CD4-positive, CD25-positive, alpha-beta regulatory T cell (primary cell): ENCODE measurements at places on chromosomes 2 and 18. TPM values are rescaled to one million over a fixed set of nuclear protein-coding genes. Genes with fewer than 3 reads are reported as not detected.

TSPYL6 gene
- polyA plus RNA-seq: not detected

SNORC gene
- polyA plus RNA-seq: not detected

DNA sequence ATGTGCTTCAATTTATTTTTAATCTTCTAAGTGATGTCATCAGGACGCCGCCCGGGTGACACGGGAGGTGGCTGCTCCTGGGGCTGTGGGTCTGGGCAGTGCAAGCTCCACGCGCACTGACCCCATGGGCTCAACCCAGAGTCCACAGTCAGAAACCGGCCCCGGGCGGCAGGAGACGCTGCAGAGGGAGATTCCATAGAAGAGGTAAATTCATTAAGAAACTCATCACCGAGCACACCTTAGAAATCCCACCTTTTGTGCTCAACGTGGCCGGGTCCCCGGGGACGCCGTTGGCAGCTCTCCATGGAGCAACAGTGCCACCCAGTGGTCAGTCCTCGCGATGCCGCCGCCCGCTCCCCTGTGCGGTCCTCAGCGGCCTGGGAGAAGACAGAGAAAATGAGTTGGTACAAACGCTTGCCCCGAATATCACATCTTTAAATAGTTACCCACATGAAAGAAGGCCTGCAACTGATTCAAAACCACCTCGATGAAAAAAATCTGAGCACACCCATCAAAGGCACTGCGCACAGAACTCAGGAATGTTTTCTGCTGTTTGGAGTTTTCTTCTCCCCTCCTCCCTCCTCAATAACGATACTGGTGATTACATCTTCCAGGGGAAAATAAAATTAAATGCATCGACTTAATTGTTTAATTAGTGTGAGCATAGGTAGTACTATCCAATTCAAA is 92.6 kb downstream of the CMPK2 start:
- DNase-seq: peak; percentile 38

- no peak for DNase-seq
These were observed 480.2 kb downstream of the TMX3 start for GRCh38 chr18:68234676-68235075.

DNA sequence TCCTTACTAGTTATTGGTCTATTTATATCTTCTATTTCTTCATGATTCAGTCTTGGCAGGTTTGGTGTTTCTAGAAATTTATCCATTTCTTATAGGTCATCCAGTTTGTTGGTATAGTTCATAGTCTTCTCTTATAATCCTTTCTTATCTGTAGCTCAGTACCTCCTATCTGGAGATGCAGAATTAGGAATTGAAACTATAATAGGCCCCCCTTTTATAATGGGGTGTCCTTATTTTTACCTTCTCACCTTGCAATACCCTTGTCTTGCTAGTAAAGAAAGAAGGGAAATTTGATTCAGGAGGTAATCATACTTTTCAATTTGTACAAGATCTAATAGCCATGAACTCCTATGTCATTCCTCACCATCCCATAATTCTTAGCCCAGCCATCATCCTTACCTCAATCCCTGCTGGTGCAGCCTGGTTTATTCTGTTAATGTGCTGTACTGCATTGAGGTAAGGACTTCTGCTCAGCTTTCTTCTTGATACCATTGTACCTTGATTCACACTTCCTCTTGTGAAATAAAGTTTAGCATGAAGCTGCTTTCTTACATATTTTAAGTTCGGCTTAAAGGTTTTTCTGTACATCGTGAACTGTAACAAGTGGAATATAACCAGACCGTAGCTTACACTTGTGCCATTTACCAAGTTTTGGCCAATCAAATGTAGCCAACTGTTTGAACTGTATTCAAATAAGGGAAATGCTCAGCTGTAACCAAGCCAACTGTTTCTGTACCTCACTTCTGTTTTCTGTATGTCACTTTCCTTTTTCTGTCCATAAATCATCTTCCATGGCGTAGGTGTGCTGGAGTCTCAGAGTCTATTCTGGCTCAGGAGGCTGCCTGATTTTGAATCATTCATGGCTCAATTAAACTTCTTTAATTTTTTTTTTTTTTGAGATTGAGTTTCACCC is 40.1 kb upstream of the PTH2R start:
- DNase-seq: no peak

- DNase-seq: no peak
These were observed 247.1 kb upstream of the UBE2E3 start for GRCh38 chr2:180733330-180733729.

MAP2 gene
- polyA plus RNA-seq: not detected

DNA sequence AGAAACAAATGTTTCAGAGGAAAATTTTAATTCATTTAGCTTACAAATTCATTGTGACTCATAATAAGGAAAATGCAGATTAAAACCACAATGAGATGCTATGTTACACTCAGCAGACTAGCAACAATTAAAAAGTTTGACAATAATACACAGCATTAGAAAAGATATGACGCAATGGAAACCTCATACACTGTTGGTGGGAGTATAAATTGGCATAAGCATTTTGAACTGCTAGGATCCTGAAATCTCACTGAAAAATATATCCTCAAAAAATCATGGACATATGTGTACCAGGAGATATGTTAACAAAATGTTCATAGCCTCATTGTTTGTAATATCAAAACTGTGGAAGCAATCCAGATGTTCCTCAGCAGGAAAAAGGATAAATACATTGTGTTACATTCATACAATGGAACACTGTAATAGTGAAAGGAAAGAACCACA is 13.7 kb downstream of the CALCRL start:
- DNase-seq: no peak
